ENCODE measurements at places on chromosomes 1 and 21.

DNA sequence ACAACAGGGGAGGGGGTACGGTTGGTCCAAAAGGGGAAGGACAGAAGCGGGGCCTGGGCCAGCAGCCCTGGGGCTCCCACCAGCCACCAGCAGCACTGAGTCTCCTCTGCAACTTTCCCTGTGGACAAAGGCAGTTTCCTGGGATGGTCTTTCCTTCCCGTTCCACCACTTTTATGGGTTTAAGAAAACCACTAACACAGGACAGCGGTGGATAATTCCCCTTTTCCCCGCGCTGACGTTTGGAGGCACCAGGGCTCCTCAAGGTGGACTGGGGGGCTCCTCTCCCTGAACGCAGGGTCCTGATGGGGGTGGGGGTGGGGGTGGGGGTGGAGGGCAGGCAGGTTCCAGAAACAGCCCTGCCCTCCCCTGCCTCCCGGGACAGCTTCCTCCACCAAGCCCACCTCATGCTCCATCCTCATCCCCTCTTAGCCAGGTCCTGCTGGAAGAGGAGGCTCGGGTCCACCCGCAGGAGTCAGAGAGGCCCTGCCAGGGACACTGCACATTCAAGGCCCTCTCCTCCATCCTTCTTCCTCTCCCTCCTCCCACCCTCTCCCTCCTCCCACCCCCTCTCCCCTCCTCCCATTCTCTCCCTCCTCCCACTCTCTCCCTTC, 4.8 kb upstream of the COL6A1 start:
- no peak for DNase-seq

- DNase-seq: no peak
Observed at GRCh38 chr1:40384887-40385286, 11.4 kb downstream of the SMAP2 start.

DNA sequence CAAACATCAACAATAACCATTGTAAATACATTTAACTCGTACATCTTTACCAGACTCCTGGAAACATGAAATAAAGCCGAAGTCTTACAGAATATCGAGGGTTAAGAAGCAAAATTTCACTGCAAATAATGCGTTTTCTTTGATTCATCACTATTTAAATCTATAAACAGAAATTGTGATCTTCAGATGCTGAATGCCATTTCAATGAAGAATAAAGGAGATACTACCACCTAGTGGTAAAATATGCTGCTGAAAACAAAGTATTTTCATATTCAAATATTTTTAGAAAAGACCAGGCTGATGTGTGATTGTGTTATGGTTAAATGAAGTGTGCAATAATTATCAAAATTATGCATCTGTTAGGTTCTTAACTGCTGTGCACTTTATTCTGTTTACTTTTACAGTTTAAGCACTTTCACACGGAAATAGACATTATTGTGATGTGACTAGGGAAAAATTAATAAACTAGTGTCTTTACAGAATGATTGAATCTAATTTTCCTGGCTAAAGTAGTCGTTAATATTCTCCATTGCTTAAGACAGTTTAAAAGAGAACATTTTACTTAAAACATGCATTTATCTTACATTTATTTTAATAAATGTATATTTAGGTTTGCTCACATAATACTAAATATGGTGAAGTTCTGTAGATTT, 1093.1 kb downstream of the MRPL39 start:
- DNase-seq: no peak

DNA sequence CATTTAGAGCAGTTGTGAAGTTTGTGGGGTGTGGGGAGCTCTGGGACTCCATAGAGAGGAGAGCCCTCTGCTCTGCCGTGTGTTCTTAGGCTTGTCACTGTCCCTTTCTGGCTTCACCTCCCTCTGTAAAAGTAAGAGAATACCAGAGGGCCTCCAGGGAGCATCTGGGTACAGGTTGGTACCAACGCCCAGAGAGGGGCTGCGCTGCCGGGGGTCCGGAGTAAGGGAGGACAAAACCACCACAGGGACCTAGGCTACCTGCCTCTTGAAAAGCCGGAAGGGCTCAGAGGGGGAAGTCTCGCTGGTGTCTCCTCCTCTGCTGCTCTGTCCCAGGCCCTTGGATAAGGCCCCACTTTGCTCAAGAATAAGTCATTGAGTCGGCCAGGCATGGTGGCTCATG, 3.1 kb upstream of the TINAGL1 start:
- no peak for DNase-seq

- DNase-seq: no peak
Observed at GRCh38 chr1:53986458-53986857, 31.5 kb downstream of the LDLRAD1 start.

DNA sequence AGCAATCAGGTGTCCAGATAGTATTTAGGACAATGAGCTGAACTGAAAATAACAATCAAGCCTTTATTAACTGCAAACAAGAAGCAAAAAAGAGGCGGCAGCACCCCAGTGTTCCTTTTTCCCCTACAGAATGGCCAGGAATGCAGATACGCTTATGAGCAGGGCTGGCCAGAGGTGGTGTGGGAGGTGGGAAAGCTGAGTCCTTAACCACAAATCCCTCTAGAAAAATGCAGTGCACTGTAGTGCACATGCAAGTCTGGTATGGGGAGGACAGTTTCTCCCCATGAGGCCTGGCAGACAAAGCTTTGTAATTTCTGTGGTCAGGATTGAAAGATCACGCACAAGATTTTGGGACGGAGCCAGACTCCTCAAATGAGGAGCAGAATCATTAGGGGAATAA, 10.7 kb upstream of the IFNAR1 start:
- DNase-seq: no peak

DNA sequence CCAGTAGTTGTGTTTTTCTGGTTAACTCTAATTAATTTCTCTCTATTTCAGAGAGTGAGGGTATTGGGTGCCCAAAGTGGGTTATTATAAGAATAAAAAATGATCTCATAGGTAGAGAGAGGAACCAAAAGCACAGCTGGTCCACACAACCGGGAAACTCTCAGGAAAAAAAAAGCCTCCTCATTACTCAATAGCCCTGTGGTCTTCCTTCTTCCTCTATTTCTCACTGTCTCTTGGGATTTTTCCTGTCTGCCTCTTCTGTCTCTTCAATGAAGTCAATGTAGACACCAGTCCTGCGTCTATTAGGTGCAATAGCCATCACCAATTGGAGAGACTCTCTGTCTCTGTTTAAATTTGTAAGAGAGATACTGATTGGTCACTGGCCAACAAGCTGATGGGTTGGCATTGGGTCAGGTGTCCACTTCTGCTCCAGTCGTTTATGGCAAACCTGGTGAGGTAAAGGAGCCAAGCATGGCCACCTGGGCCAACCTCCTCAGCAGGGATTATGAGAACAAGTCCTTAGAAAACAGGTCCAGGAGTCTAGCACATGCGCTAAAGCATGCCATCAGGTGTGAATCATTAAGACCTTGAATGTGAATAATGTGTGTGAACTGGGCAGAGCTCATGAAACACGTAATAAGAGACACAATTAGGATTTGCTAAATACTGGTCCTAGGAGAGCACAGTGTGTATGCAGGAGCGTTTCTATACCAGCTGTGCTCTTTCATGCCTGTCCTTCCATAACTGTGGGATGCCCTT, 443.0 kb upstream of the RUNX1 start:
- DNase-seq: no peak

DNA sequence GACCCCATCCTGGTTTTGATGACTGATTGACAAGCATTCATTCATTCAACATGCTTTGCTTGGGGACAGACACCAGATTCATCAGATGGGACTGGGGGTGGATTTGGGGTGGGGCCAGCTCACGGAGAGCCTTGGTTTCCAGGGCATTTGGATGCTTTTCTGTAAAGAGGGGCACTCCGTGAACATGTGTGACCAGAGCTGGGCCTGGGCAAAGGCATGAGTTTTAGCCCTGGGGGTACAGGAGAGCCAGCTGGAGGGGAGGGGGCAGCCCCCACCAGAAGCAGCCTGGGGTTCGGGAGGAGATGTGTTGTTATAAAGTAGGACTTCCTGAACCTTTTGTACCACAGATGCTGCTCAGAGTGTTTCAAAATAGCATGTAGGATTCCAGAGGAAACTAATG, 99.7 kb downstream of the RIPK4 start:
- no peak for DNase-seq

DNA sequence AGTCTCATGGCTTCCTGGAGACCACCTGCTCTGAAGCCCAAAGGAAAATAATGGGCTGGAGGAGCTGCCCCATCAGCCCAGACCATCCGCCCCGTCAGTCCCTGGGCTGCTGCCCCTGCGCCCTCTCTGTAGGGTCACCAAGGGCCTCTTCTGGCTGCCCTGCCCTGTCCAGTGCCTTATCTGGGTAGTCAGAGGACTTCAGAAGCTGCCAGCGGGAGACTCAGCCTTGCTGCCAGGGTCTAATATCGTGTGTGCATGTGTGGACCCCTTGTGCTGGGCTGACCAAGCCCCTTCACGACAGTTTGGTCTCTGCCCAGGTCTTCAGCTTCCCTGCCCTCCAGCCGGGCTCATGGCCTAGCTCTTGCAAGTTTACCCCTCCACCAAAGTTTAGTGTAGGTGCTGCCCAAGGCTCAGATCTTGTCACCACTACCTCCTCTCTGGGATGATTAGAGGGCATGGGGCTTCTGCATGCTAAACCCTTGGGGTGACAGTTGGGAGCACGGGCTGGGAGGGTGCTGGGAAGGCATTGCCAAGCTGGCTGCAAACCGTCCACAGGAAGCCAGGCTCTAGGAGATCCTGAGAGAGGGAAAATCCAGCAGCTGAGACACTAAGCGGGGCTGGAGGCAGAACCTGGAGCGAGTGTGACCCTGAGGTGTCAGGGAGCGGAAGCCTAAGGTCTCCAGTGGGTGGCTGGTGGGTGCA, 20.6 kb downstream of the NENF start:
- DNase-seq: no peak

DNA sequence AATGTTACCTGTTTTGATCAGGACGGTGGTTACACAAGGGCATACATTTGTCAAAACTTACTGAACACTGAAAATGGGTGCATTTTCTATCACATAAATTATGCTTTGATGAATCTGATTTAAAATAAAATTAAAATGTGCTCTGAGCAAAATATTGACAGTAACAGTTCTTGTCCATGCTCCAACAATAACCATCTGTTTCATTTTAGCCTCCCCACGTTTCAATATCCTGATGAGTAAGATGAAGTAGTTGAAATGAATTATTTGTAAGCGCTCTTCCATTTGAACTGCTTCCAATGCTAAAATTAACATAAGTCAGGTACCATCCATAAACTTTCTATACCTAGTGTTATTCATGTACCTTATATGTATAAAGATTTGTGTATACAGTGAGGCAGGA, 365.4 kb downstream of the LTN1 start:
- DNase-seq: no peak

DNA sequence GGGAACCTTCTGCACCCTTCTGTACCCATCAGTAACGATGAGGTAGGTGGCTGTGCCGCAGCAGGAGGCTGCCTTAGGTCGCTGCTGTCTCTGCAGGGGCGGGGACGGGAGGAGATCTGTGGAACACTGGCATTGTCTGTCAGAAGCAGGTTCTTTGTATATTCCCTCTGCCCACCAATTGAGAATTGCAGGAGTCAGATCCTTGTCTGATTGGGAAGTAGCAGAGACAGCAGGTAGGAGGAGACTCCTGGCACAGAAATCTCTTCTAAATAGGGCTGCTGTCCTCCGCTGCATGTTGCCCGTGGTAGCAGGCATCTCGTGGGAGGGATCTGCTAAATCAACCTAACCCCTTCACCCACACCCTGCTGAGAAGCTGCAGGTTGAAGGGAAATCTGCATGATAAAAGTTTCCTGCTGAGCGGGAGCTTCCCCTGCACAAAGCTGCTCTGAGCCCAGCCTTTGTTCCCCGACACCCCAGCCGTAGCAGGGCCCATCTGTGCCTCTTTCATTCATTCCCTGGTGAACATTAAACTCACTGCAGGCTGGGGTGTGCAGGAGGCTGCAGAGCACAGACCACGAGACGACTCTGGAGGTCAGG, 15.9 kb downstream of the SARS1 start:
- no peak for DNase-seq

DNA sequence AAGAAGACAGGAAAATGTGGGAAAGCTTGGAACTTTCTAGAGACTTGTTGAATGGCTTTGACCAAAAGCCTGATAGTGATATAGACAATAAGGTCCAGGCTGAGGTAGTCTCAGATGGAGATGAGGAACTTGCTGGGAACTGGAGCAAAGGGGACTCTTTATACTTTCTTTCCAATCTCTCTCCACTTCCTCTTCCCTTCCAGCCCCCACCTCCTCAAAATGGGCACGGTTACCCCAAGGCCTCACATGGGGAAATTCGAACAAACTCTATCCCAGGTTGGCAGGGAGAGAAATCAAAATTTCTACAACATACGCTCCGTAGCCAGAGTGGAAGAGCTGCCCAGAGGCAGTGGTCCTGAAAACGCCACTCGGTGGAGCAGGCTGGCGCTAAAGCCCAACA, 15.2 kb downstream of the PPT1 start:
- no peak for DNase-seq

DNA sequence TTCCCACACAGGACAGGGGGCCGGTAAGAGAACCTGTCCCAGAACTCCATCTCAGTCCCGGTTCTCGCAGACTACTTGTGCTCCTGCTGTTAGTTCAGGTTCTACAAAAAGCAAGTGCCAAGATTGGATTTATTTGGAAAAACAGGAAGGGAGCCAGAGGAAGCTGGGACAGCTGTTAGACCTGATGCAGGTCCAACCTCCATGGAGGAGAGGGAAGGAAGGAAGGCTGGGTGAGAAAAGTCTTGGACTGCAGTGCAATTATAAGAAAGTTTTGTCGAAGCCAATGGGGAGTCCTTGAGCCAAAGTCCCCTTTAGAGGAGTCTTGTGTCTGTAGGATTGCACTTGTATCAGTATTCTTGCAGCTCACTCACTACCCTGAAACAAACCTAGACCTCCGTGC, 191.2 kb downstream of the GREM2 start:
- no peak for DNase-seq

DNA sequence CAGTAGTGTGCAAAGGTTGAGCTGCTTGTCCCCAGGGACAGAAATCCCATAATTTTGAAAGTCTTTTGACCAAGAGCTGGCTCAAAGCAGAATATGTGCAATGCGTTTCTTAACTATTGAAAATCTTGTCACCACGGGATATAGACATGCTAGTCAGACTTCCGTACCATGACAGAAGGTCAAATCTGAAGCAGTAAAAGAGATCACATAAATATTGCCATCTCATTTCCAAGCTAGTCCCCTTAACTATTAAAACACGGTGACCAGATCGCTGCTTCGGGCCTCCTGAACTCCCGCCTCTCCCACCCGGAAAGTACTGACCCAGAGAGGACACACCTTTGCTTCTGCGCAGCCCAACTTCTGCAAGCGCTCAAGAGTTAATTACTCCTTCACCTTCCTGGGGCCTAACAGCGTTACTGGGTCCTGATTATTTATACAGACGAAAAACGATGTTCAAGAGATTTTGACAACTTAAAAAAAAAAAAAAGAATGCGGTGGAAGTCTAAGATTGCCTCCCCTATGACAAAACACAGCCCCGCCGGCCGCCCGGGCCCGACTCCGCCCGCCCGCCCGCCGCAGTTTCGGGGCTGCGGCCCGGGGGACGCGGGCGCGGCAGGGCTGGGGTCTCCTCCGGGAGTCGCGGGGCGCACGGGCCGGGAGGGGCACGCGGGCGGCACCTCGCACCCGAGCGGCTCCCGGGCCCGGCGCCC, 692 bp downstream of the SORT1 start:
- DNase-seq: no peak

GRCh38 chr1:216248628-216249027, 174.6 kb downstream of the USH2A start:
- no peak for DNase-seq

DNA sequence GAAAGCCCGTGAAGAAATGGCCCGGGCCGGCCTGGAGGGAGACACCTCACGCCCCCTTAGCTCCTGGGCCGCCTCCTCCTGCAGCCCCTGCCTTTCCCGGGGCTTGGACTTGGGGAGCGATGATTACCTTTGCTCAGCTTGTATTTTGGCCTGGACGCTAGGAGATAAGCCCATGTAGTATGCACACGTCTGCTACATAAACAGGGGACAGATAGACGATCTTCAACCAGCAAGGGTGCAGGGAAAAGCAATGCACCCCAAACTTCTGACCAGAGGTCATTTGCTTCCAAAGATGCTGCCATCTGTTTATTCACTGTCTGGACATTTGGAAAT, 936 bp downstream of the TP73 start:
- DNase-seq: no peak
